ENCODE measurements at places on chromosomes 1 and 21. TPM values are rescaled to one million over a fixed set of nuclear protein-coding genes. Genes with fewer than 3 reads are reported as not detected.
A peak's percentile ranks its signal among the peaks of the same experiment; 100 is the strongest.

The OR14K1 gene
- not detected for total RNA-seq

The TCHH gene
- total RNA-seq: not detected

DNA sequence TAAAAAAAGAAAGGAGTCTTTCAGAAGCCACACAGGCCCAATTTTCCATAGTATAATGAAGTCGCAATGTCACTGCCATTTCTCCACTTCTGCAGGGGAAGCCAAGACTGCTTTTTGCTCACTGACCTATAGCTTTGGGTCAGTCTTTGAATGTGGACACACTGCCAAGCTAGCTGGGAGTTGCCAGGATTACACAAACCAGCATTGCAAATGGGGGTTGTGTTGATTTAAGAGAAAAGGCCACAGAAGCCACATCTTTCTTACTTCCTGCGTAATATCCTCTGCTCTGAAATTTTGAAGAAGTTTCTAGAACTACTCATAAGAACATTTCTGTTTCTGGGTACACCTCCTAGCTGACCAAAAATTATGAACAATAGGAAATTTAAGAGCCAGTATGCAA is 45.8 kb upstream of the SAMSN1 start:
- peak; percentile 15 for DNase-seq

- DNase-seq: no peak
Measured at GRCh38 chr1:94309216-94309615, 71.8 kb upstream of the ARHGAP29 start.

Data from activated T-cell treated with anti-CD3 and anti-CD28 coated beads, Interleukin-2, amount 50 U/mL, for 72 hours (primary cell).